Spleen (tissue), 13 donors: ENCODE measurements at places on chromosomes 5 and 9.

DNA sequence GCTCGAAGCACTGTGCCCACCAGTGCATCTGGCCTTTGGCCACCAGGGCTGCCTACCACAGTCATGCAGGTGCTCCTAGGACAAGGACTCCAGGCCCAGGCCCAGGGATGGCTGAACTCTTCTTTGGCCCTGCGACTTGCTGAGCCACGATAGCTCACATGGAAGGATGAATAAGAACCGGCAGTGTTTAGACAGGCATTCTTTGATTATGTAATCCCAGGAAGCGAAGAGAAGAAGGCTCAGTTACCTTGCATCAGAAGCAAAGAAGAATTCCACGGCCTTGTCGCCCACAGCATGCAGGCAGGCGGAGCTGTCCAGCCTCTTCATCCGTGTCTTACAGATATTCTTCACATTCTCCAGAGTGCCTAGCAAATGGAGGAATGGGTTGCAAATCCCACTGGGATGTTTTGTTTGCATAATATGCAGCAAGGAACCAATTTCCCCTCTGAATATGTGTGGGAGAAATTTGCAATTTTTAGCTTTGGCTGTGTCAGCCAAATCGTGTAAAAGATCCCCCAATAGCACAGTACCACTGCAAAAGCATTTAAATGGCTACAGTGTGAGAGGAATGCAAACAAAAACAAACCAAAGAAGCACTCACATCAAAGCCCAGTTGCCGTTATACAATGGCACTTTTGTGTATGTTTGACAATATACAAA lies 29.1 kb downstream of the GFPT2 start:
- DNase-seq = no peak

DNA sequence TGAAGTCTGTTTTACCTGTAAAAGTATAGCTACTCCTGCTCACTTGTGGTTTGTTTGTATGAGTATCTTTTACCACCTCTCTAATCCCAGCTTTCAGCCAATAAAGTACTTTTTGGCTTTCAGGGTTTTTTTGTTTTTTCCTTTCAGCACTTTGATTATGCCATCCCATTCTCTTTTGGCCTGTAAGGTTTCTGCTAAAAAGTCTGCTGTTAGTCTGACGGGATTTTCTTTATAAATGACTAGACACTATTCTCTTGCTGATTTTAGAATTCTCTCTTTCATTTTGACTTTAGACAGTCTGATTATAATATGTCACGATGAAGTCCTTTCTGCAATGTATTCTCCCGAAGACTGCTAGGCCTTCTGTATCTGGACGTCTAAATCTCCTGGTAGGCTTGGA lies 37.2 kb downstream of the TEX10 start:
- DNase-seq = no peak

GRCh38 chr9:95150903-95151302 lies 166.6 kb downstream of the FANCC start:
- DNase-seq = no peak

DNA sequence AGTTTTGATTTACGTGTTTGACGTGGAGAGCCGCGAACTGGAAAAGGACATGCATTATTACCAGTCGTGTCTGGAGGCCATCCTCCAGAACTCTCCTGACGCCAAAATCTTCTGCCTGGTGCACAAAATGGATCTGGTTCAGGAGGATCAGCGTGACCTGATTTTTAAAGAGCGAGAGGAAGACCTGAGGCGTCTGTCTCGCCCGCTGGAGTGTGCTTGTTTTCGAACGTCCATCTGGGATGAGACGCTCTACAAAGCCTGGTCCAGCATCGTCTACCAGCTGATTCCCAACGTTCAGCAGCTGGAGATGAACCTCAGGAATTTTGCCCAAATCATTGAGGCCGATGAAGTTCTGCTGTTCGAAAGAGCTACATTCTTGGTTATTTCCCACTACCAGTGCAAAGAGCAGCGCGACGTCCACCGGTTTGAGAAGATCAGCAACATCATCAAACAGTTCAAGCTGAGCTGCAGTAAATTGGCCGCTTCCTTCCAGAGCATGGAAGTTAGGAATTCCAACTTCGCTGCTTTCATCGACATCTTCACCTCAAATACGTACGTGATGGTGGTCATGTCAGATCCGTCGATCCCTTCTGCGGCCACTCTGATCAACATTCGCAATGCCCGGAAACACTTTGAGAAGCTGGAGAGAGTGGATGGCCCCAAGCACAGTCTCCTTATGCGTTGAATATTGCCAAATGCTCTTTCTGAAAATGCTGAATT lies 850 bp downstream of the RRAGA start:
- DNase-seq = no peak

DNA sequence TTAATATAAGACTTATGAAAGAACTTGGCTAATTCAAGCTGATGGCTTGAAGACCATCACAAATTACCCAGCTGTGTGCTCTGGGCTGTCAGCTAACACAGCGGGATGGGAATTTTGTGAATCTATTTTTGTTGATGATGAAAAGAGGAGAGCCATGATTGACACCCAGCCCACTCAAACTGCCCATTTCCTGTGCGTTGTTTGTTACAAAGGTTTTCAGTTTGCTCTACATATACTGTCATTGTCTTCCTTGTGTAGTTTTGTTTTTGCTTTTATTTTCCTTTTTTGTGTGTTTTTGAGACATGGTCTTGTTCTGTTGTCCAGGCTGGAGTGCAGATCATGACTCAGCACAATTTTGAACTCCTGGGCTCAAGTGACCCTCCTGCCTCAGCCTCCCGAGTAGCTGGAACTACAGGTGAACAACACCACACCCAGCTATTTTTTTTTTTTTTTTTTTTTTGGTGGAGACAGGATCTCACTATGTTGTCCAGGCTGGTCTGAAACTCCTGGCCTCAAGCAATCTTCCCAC lies 400.3 kb downstream of the ICE1 start:
- no peak for DNase-seq

DNA sequence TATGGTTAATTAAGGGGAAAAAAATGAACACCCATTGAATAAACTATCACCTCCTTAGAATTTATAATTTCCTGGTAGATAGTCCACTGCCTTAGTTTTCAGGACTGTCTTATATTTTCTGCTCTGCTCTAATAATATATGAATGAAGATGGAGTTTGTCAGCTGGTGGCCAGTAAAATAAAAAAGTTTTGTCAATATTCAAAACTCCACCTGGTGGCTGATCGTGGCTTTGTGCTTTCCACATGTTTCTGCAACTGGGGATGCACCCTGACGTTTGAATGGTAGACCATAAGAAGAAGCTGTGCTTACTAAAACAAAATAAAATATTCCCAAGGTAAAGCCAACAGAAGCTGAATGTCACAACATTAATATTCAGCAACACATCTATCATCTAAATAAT lies 286.6 kb upstream of the IZUMO3 start:
- DNase-seq = no peak

DNA sequence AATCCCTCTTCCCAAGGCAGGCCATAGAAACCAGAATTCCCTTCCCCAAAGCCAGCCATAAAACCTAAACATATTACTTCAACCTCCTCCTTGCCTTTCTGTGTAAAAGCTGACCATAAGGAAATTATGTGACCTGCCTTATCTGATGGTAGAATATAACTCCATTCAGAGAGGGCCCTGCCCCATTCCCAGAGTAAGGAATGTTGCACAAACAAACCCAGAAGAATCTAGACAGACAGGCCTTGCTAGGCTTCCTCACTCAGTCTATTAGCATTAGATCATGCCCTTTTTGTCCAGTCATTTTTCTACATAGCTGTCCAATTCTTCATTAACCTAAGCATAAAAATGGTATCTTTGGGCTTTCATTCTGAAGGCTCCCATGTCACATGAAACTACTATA lies 17.8 kb upstream of the IFNB1 start:
- DNase-seq = no peak

DNA sequence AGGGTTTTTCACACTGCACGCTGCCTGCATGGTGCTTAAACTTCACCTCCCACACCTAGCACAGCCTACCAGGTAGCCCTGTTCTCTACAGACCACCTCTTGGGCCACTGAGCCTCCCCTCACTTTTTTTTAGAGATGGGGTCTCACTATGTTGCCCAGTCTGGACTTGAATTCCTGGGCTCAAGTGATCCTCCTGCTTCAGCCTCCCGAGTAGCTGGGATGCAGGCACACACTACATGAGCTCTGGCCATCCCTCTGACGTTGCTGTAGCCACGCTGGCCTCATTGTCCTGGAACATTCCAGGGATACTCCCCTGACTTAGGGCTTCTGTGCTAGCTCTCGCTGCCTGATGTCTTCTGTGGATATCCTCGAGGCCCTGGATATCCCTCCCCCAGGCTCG lies 7.2 kb upstream of the CACFD1 start:
- no peak for DNase-seq

DNA sequence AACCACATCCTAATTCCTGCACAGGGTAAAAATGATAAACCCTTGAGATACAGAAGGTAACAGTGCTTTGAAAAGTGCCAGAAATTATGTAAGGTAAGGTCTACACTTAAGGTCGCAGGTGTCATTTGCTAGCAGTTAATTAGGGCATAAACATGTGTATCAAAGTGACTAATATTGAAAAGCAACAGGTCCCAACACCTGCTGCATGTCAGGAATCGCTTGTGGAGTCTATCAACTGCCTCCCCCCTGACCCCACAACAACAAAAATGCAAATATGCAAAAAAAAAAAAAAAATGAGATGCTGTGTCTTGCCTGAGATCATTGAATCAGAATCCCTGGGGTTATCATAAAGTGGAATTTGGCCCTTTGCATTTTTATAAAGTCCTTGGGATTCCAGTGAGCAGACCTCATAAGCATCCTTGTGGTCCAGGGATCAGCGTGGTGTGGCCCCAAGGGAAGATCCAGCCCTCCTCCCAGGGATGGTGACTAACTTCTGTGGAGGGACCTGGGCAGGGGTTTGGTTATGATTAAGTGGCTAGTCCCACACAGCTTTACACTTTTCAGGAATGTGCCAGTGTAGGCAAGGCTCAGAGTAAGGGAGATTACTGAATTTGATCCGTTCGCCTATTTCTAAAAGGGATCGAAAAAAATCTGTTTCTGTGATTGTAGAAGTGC lies 92.5 kb upstream of the TNFSF8 start:
- no peak for DNase-seq

GRCh38 chr9:120980951-120981350 lies 54.4 kb upstream of the TRAF1 start:
- DNase-seq = no peak

DNA sequence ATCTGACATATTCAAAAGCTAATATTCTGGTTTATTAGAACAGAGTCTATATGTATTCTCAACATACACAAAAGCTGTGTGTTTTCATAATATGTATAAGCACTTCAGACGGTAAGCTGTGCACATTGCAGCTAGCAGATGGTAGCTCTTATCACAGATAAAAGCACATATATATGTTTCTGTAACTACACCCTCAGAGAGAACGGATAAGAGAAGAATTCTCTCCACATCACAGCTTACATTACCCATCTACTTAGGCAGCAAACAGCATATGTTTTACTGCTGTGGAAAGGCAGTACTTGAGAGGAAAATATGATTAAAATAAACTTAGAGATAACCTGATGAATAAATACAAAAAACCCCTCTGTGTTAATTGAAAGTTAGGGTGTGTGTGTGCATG lies 450.9 kb upstream of the ZNF608 start:
- DNase-seq = no peak

DNA sequence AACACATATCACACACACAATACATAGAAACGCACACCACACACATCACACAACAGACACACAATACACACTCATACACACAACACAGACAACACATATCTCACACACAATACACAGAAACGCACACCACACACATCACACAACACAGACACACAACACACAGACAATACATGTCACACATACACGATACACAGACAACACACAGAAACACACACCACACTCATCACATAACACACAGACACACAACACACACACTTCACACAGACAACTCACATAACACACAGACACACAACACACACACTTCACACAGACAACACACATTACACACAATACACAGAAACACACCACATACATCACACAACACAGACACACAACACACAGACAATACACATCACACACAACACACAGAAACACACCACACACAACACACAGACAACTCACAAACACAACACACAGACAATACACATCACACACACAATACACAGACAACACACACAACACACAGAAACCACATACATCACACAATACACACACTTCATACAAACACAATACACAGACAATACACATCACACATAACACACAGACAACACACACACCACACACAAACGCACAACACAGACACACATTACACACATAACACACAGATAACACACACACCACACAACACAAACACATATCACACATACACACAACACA lies 4.3 kb upstream of the CCDC187 start:
- no peak for DNase-seq

- no peak for DNase-seq
Measured at GRCh38 chr9:33151007-33151557, 16.1 kb downstream of the B4GALT1 start.

DNA sequence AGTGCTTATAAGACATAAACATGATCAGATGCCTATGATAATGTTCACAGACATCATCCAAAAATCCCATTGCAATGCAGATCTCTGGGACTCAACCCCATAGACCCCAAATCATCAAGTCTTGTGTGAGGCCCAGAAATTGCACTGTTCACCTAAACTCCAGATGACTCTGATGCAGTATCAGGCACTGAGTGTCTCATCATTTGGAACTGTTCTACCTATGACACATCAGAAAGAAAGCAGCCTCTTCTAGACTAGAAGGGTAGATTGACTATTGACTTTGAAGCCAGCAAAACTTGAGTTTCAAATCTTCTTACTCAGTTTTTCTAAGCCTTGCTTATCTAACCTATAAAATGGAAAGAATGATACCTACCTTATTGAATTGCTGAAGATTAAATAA lies 58.7 kb upstream of the PAPPA start:
- no peak for DNase-seq

GRCh38 chr5:77232574-77233358 lies 22.3 kb downstream of the PDE8B start:
- DNase-seq = no peak

GRCh38 chr5:2188661-2189060 lies 305.9 kb upstream of the IRX4 start:
- no peak for DNase-seq

GRCh38 chr5:927172-928015 lies 34.7 kb downstream of the TRIP13 start:
- DNase-seq = no peak

GRCh38 chr5:133890314-133890713 lies 78.1 kb downstream of the C5orf15 start:
- no peak for DNase-seq

GRCh38 chr5:149434162-149435014 lies 55.3 kb upstream of the IL17B start:
- no peak for DNase-seq
